ENCODE measurements at places on chromosomes 5 and 9.
A peak's percentile ranks its signal among the peaks of the same experiment; 100 is the strongest.

GRCh38 chr9:89956907-89957306 is 352.1 kb downstream of the GADD45G start:
- DNase-seq = no peak

- DNase-seq = peak; percentile 62
Measured at GRCh38 chr9:19028835-19029451, 4.1 kb downstream of the SAXO1 start.

DNA sequence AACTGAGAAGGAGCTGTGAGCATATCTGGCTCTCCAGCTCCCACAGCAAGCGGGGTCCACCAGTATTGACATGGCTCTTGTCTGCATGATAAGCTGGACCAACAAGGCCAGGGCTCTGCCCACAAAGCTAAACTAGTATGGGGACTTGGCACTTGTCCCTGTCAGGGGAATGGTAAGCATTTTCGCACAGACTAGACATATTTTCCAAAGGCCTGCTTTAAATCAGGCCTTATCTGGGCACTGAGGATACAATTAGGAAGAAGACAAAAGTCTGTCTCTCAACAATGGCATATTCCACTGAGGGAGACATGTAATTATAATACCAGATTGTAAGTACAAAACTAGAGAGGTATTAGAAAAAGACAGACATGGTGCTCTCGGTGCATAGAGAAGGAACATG is 32.1 kb downstream of the CSF2 start:
- DNase-seq = no peak

DNA sequence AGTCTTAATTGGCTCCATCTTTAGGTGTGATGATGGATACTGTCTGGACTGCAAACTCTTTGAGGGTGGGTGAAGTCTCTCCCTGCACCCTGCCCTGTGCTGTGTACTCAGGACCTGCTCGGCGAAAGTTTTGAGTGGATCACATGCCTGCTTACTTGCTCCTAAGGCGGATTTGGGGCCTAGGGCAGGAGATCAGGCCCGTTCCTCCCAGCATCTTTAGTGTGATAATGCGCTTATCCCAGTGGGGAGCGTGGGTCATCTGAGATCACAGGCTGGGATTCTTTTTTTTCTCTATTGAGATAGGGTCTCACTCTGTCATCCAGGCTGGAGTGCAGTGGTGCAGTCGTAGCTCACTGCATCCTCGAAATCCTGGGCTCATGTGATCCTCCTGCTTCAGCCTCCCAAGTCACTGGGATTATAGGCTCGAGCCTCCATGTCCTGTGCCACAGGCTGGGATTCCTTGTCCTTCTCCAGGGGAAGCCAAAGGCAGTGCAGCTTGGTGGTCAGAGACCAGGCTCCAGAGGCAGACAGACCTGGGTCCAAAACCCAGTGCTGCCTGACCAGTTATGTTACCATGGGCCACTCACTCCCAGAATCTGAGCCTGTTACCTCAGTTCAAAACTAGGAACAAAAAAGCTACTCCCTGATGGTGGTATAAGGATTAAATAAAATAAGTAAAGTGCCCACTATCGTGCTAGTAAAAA is 59.7 kb downstream of the ZNF618 start:
- DNase-seq = no peak

DNA sequence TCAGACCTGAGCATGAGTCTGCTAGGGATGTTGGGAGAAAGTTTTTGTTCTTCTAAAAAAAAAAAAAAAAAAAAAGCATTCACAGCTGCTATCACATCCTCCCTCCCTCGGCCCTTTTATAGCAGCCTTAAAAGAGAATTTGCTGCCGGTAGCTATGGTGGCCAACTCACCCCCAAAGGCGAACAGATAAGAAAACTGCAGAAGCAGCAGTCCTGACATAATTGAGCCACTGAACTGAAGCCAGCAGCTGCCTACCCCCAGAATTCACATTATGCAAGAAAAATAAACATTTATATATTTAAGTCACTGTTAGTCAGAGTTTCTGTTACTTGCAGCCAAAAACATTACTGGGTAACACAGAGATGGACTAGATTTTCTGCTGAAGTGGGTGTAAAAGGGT is 124.3 kb upstream of the SMARCA2 start:
- DNase-seq = no peak

- no peak for DNase-seq
Measured at GRCh38 chr5:177329883-177330282, 18.2 kb upstream of the MXD3 start.

DNA sequence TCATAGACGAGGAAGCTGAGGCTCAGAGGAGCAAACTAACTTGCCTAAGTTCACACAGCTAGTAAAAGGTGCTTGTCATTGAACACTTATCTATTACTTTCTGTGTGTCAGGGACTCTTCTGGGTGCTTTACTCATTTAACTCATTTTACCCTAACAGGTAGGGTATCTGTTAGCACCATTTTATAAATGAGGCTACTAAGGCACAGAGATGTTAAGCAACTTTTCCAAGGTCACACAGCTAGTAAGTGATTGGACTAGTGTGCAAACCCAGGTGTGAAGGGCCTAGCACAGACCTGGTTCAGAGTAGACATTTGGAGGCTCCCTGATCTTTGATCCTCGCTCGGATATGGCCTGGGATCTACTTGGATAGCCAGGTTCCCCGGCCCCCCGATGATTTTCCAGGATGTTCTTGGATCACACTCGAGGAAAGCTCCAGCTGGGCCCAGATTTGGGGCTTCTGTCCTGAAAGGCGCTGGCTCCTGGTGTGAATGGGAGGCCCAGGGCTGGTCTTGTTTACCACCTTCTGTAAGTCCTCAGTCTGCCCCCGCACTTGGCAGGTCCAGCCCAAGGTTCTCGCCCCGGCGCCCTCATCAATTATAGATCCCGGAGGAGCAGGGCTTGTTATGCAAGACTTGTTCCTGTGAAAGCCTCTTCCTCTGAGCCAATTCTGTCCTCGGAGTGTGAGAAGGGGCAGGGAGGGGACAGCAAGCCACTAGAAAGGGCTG is 37.5 kb downstream of the GSN start:
- no peak for DNase-seq

DNA sequence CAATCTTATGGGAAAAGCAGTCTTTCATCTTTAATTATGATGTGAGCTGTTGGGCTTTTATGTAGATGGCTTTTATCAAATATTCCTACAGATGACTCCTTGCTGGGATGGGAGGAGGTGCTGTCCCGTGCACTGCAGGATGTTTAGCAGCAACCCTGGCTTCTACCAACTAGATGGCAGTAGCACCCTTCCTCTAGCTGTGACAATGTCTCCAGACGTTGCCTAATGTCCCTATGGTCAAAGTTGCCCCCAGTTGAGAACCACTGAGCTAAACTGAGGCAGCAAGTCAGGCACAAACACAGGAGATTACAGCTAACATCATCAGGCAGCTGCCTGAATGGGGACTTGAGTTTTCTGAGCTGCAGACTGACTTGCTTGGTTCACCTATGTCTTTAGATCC is 401.9 kb upstream of the PDE4D start:
- DNase-seq = peak; percentile 54

GRCh38 chr5:14234204-14234603 is 91.1 kb downstream of the TRIO start:
- no peak for DNase-seq

GRCh38 chr5:26259081-26259480 is 779.3 kb downstream of the CDH9 start:
- DNase-seq = no peak

DNA sequence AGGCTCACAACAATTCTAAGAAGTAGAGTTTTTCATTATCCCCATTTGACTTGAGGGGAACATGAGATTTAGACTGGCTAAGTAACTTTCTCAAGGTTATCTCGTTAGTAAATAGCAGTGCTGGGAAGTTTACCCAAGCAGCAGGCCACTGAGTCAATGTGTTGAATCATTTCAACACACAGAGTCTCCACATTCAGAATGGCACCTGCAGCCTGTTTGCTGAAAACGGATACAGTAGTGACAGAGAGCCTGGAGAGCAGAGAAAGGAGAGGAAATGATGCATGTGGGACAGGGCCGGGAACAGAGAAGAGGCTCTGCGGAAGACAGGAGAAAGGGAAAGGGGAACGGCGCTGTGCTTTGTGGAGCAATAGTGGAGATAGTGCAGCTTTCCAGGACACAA is 33.5 kb upstream of the ZSWIM6 start:
- no peak for DNase-seq

GRCh38 chr5:128304088-128304487 is 220.5 kb downstream of the SLC12A2 start:
- no peak for DNase-seq

GRCh38 chr5:168006456-168007130 is 284.9 kb upstream of the WWC1 start:
- peak; percentile 21 for DNase-seq
